ENCODE measurements at places on chromosomes 12 and 14.

DNA sequence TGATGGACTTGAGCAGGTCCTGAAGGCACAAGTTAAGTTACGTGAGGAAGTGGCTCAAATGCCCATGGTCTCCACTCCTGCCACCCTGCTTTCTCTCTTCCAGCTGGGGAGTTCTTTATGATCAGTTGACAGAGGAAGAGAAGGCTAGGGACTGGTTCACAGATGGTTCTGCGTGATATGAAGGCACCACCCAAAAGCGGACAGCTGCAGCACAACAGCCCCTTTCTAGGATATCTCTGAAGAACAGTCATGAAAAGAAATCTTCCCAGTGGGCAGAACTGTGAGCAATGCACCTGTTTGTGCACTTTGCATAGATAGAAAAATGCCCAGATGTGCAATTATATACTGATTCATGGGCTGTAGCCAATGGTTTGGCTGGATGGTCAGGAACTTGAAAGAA is 162.4 kb upstream of the FSCB start:
- DNase-seq = no peak

DNA sequence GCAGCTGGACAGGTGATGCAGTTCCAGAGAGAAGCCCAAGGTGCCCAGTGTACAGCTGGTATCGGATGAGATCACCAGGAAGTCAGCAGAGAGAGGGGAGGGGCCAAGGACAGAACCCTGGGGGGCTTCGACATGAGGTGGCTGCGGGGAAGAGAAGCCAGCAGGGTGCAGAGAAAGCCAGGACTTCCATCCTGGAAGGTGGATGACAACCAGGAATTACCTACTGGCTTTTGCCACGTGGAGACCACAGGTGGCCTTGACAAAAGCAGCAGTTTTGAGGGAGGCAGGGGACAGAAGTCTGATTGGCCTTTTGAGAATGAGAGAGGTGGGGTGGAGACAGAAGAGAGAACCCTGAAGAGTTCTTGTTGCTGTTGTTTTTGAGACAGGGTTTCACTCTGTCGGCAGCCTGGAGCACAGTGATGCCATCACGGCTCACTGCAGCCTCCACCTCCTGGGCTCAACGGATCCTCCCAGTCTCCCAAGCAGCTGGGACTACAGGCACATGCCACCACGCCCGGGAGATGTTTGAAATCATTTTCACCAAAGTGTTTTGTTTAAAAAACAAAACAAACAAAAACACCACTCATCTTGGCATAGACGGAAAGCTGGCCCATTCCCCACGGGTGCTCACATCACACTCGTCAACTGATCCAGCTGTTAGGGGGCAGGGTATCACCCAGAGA is 35.2 kb downstream of the CDC42BPB start:
- peak; percentile 53 for DNase-seq

- DNase-seq = no peak
Measured at GRCh38 chr14:53551862-53552261, 398.7 kb upstream of the DDHD1 start.

DNA sequence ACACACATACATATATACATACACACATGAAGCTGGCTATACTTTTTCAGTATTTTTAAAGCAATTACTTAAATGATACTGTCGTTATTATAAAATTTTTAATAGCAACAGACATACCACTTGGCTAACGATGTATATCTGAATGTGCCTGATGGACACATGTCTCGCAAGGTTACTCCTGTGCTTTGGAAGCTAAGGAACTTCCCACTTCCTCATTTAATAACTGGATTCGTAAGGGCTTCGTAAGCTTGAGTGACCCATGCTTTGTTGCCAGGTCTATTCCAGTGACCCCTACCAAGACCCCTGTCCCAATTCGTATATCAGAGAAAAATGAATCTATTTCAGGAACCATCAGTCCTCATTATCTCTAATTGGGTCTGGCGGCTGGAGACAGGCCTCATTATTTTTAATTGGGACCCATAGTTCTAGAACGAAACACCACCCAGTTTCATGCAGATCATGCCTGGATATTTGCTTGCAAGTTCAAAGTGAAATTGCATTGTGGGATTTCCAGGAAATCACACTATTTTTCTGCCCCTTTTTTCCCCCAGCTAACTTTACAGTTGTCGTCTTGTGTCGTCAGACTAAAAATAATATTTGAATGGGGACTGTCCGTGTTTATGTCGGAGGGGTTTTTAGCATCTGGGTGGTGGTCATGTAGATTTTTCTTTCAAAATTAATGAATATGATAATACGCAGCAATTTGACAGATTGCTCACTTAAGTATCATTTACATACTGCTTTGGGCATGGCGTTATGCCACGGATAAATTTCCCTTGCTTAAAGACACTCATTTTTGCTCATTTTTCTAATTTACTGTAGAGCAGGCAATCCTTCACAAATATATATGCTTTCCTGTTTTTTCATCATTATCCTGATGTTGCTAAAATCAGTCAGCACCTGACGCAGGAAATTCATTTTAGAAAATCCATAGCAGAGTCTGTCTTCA is 17.1 kb upstream of the MYO1H start:
- DNase-seq = no peak

DNA sequence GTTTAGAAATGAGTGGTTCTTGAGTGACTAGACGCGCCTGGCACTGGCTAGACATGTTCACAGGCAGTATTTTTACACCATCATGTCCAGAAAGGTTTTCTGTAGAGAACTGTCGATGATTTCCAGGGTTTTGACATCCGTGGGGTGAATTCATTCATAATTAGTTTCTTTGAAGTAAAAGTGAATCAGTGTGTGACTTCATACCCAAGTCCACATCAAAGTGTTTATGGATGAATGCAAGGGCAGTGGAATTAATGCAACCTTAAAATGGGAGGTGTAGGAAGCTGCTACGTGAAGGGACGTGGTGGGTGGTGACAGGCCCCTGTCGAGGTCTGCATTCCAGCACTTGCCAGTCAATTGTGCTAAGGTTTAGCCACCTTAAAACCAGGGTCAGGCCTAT is 38.4 kb upstream of the ELK3 start:
- no peak for DNase-seq

GRCh38 chr14:42000450-42000849 is 393.8 kb downstream of the LRFN5 start:
- DNase-seq = no peak

- DNase-seq = no peak
Measured at GRCh38 chr12:44618946-44619345, 257.2 kb downstream of the NELL2 start.

- DNase-seq = no peak
Measured at GRCh38 chr14:22865424-22866405, 5.8 kb upstream of the LRP10 start.

DNA sequence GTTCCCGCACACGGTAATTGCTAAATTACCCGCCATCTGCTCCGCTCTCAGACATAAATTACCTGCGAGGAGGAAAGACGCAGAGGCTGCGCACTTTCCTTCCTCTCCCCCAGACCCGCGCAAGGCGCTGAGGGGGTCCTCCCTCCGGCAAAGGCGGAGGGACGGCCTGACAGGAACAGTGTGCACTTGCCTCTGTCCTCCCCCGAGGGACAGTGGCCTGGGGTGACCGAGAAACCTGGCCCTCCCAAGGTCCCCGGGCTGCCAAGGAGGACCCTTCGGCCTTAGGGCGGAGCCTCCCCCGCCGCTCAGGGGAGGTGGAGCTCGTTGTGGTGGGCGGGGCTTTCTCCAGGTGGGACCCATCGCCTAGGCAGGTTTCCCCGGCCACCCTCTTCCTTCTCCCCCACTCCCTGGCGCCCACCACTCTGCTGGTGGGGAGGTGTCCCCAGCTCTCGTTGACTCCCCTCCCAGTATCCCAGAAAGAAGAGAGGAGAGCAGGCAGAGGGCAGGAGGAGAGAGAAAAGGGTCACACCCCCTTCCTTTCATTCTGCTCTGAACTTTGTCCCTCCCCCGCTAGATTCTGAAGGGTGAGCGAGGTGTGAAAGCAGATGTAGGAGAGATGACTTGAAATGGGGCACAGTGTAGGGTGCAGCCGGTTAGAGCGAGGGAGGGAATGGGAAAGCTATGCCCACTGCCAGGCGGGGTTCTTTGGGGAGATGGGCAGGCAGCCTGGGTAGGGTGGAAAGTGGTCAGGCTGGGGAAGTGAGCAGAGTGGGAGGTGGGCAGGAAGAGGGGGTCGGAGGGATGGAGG is 11.4 kb upstream of the CALCOCO1 start:
- peak; percentile 77 for DNase-seq

- no peak for DNase-seq
Measured at GRCh38 chr12:38825006-38825405, 80.4 kb downstream of the CPNE8 start.

DNA sequence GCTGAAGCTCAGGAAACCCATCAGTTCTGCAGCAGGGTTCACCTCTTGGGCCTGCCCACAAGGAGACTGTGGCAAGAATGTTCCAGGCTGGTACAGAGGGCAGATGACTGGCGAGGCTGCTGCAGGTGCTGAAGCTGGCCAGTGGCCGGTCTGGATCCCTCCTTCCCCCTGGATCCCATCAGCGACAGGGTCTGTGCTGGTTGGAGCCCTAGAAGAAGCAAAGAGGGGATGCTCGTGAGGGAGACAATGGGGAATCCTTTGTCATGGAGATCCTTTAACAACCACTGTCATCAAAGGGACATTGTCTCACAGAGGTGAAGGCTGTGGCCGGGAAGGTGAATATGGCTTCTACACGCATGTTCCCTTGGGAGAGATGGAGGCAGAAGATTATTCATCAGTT is 211.4 kb upstream of the TMEM132C start:
- DNase-seq = no peak

DNA sequence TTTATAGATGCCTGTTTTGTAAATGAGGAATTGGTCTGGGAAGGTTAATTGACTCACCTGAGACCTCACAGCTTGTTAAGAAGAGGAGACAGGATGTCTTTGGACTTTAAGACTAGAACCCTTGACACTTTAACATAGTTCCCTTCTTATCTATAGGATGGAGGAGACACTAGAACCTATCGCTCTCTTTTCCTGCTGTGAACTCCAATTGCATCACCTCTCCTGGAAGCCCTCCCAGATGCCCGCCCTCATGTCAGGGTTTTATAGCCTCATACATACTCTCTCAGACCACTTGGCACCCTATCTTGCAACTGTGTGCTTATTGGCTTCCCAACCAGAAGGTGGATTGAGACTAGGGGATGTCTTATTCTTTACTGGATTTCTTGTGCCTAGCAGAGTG is 2.5 kb upstream of the CTDSP2 start:
- DNase-seq = no peak

DNA sequence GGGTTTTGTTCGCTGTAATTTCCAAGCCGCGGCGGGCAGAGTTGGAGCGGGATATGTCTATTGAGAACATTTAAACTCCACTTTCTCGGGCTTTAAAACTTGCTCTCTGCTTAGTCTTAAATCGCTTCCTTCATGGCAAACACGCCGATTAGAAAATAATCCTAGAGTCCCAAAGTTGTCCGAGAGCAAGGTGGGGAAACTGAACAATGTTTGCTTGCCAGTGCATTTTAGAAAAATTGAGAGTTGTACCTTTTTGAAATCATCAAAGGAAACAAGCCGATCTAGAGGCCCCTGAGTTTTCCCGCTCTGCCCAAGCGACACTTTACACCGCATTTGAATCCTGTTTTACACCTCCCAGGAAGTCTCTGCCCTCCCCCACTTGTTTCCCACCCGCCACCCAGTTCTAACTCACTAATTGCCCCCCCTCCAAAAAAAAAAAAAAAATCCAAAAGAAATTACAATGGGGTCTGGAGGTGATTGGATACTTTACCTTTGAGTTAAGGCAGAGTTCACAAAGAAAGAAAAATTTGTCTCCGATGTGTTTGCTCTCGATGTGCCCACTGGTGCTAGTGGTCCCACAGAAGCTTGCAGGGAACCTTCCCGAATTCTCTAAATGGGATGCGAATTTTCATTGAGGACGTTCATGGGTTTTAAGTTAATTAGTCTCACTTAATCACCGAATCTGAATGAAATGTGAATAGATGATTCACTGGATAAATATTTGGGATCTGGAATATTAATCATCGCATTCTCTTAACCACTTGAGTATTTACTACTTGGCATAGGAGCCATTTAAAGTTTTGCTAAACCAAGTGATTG is 2.3 kb downstream of the HMGA2 start:
- DNase-seq = no peak

GRCh38 chr14:59768855-59769375 is 101.7 kb downstream of the RTN1 start:
- no peak for DNase-seq

GRCh38 chr12:28248555-28249145 is 58.4 kb downstream of the CCDC91 start:
- no peak for DNase-seq

DNA sequence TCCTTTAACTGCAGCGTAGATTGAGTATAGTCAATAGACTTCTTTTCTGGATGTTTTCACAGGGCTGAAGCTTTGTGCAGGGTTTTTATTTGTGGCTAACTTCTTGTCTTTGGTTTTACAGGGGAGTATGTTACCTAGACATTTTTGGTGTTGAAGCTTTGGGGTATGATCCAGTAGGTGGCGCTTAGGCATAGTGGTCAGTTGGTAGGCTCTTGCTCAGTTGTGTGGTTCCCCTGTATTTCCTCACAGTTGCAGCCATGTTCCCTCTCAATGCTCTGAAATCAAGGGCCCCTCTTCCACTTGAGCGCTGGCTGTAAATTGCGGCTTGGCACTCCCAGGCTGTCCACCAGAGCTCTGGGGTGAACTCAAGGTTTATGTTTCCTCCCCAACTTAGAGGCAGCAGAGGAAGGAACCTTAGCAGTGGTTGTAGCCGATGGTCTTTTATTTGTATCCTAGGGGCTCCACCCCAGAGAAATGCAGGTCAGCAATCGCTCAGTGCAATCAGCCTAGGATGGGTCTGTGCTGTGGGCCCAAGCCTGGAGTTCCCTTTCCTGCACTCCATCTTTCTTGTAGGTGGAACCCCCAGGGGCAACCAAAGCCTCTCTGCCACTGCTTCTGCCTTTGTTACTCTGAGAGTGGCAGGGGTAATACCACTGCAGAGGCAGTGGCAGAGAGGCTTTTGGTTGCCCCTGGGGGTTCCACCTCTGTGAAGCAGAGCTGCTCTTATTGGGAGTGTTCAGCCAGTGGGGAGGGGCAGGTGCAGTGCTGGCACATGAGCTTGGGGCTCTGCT is 55.1 kb downstream of the CMAS start:
- no peak for DNase-seq

DNA sequence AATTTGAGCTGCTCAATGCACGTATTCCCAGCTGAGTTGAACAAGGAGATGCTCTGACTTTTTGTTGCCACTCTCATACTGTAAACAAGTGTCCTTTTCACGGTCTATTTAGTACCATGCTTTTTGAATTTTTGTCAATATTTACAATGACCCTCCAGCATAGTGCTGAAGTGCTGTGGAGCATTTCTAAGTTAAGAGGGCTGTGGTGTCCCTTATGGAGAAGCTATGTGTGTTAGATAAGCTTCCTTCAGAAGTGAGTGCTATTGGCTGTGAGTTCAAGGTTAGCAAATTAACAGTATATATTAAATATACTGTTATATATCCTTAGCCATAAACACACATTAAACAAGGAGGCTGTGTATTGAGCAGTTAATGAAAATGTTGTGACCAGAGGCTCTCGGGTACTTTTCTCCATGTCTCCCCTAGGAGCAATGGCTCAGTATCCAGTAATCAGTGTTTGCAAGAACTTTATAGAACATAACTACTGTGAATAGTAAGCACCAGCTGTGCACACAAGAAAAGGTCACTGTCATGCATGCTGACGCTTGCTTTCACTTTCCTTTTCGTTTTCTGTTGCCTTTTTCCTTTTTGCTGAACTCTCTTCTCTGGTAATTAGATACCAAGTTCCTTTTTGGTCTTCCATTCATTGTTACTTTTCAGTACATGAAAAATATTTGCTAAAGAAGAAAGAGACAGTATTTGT is 187.2 kb upstream of the NEDD1 start:
- no peak for DNase-seq
